HS-5 (cell line): ENCODE measurements at places on chromosomes 16 and 17.

DNA sequence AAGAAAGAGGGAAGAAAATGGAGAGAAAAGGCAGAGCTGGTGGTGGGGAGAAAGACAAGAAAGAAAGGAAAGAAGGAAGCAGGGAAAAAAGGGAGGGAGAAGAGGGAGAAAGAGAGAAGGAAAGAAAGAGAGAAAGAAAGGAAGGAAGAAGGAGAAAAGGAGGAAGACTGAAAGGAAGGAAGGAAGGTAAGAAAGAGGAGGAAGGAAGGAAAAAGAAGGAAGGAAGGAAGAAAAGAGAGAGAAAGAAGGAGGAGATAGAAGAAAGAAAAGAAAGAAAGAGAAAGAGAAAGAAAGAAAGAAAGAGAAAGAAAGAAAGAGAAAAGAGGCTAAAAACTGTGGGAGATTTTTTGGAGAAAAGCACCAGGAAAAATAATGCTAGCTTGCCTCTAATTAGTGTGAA is 561.4 kb upstream of the GOT2 start:
- DNase-seq, result no peak

DNA sequence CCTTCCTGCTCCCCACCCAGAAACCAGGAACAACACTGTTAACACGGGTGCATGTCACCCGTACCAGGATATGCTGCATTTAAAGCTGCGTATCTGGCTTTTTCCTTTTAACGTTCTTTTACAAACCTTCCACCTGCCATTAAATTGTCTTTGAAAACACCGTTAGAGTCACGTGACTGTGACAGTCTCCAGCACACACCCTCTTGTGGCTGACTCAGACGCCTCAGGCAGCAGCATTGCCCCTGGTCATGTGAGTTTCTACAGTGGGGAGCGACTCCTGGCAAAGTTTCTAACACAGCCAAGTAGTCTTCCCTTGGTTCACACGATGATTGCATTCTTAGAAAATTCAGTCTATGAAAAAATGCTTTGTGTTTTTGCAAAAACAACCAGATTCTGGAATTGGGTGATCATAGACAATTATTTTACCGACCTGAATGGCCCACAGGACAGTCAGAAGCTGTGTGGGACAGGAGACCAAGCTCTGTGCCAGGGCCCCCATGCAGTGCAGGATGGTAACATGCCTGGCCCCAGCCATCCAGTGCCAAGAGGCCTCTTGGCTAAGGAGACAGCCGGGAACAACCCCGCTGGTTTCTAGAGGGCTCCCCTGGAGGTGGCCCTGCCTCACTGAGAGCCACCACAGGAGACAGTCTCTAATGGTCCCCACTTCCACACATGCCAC is 199.1 kb downstream of the KATNIP start:
- DNase-seq, result no peak

DNA sequence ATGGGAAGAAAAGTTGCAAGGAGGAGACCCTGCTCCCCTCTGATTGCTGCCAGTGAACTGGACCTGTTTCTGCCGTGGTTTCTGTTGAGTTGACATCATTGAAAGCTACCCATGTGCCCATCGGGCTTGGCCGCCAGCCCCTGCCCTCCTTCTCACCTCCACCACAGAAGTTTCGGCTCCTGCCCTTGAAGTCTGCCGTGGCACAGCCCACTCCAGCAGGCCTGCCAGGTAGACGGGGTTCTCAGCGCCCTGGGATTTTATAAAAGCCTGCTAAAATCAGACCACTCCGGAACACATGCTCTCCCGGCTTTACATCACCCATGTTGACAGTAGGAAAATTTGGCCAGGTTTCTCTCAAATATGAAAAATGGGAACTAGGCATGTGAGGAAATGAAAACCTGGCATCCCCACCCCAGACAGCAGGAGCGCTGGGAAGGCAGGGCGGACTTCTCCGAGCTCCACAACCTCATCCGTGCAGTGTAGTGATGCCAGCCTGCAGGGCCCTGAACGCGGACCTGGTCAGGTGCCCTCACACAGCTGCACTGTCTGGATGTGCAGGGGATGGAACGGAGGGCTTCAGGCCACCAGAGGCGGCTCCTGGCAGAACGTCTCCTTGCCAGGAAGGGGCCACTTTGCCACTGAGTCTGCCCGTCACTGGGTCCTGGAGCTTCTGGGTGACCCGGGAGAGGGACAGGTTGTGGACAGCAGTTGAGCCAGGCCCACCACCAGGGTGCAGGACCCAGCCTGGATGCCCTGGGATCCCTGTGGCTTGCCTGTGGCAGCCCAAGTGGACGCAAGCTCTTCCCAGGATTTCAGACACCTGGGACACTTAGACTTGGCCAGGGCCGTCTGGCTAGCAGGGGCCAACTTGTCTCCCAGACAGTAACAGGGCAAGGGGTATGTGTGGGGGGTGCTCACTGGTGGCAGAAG is 6.9 kb upstream of the GSE1 start:
- no peak for DNase-seq

DNA sequence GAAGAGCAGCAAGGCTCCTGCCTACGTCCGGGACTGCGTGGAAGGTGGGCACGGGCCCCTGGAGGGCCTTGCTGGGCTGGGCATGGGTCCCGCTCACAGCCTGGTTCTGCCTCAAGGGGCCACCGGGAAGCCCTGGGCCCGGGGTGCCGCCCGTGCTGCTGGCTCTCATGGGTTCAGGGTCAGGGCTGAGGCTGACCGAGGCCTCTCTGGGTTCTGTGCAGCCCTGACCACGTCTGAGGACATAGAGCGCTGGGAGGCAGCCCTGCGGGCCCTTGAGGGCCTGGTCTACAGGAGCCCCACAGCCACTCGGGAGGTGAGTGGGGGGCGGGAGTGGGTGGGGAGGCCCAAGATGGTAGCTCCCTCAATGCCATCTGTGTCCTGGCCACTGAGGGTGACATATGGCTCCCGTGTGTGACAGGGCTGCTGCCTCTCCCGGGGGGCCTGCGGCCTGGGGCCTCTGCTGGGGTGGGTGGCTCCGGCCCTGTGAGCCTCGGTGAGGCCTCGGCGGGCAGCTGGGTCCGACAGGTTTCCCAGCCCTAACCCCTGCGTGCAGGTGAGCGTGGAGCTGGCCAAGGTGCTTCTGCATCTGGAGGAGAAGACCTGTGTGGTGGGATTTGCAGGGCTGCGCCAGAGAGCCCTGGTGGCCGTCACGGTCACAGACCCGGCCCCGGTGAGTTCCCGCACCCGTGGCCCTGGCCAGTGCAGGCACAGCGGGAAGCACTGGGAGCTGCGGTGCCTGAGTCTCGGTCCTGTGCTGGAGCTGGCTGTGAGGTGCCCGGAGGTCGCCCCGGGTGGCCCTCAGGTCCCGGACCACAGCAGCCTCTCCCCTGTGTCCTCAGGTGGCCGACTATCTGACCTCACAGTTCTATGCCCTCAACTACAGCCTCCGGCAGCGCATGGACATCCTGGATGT is 9.2 kb downstream of the TELO2 start:
- no peak for DNase-seq

DNA sequence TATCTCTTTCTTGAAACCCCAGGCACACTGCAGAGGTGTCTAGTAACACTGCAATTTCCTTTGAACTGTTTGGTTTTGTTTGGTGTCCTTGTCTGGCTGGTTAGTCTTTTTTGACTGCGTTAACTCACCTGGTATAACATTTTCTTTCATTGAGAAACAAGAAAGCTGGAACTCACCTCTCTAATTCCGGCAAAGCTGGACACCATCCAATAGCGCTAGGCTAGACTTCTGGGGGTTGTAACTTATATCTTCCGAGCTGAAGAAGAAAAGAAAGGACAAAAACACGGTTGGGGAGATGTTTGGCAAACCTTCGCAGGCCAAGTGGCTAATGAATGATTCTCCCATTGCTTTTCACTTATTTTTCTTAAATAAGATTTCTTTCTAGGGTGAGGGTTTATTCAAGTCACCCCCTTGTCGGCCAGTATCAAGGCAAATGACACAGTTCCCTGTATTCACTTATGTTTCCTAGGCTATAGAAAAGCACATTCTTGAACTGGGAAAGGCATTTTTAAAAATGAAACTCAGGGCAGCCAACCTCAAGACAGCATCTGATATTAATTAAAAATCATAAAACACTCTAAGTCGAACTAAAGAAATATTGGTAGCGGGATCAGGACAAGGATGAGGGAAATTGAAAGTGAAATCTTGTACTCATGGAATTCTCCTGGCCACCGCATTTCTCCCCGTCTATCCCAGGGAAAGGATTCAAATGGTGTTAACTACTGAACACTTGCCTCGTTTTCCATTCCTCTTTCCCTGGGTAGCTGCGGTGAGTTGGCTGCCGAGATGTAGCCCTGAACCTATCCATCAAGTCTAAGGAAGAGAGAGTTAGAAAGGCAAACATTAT is 95.9 kb upstream of the ZFHX3 start:
- DNase-seq, result no peak
